Activated CD4-positive, alpha-beta T cell treated with anti-CD3 and anti-CD28 coated beads, Interleukin-2, amount 10 ng/mL, durations not matched to agents 24 days and 14 days (primary cell): ENCODE measurements at places on chromosomes 4 and X. TPM values are rescaled to one million over a fixed set of nuclear protein-coding genes. Genes with fewer than 3 reads are reported as not detected.
A peak's percentile ranks its signal among the peaks of the same experiment; 100 is the strongest.

- DNase-seq: no peak
Observed at GRCh38 chr4:154344686-154345085, 146.9 kb downstream of the DCHS2 start.

GRCh38 chr4:6688879-6689505 lies 4.7 kb upstream of the S100P start:
- peak; percentile 92 for DNase-seq

GRCh38 chr4:35993606-35994005 lies 250.7 kb downstream of the ARAP2 start:
- no peak for DNase-seq

DNA sequence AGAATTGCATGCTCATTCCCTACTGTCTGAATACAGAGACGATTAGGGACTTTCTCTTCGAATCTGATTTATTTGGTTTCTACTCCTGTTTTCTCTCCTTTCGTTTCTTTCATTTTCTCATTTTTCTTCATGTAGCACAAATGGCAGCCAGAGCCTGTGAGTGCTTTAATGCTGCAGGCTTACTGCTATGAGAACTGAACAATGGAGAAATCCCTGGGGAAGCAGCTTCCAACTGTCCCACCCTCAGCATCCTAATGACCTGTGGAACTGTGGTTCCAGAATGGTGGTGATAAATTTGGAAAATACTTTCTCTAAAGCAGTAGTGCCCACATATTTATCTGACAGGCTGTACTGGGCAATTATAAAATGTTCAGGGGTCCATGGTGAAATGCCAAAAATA lies 930.4 kb downstream of the DMD start:
- DNase-seq: no peak

DNA sequence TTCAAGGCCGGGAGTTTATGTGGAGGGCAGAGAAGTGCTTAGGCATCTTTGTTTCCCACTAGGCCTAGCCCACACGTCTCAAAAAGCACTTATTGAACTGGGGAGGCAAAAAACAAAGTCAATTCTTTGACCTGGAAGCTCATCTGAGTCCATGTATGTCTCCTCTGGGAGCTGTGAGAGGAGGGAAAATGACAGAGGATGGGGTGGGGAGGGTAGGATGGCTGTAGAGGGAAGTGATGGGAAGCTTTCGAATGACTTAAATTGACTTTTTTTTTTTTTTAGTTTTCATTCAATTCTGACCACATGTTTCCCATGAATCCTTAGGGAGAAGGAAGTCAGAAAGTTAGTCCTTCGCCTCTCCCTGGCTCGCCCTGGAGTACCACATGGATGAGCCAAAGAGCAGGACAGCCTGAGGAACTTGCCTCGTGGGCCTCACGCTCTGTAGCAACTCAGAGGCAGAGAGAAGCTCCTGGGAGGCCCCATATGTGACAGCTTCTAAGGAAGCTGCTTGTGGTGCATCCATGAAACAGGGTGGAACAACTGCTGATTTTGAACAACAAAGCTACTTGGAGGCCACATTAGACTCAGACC lies 45.0 kb downstream of the NHSL2 start:
- DNase-seq: no peak

GRCh38 chrX:28922106-28922505 lies 334.9 kb downstream of the IL1RAPL1 start:
- no peak for DNase-seq

- no peak for DNase-seq
Observed at GRCh38 chr4:113159942-113160545, 110.6 kb downstream of the ANK2 start.

- DNase-seq: no peak
Observed at GRCh38 chrX:77668391-77669237, 117.4 kb downstream of the ATRX start.

GRCh38 chr4:7388627-7389026 lies 46.1 kb downstream of the PSAPL1 start:
- no peak for DNase-seq

GRCh38 chr4:27123123-27123768 lies 262.6 kb downstream of the STIM2 start:
- DNase-seq: no peak

DNA sequence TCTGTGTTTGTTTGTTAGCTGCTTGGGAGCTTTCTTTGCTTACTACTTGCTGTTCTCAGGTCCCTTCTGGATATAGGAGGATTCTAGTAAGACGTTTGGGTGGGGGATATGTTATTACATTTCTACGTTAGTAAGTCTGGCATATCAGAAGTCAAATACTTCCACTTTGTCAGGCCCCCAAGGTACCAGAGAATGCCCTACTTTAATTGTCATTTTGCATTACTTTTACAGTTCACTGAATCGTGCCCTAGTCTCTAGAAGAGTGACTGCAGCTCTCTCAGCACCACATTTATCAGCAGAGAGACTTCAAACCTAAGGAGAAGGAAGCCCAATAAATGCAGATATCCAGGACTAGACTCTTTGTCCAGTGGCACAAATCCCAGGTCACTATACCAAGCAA lies 54.4 kb downstream of the PCDH19 start:
- DNase-seq: no peak

GRCh38 chr4:176422001-176422400 lies 102.2 kb downstream of the SPCS3 start:
- no peak for DNase-seq

- DNase-seq: no peak
Observed at GRCh38 chr4:5338531-5338930, 287.3 kb downstream of the STK32B start.

- no peak for DNase-seq
Observed at GRCh38 chr4:31078661-31079060, 358.5 kb downstream of the PCDH7 start.

- peak; percentile 63 for DNase-seq
Observed at GRCh38 chrX:56728752-56729151, 291 bp upstream of the NBDY start.

Gene SHROOM2
- total RNA-seq: not detected in 2 replicates

Gene SULT1B1
- total RNA-seq: 0.19 and 0.23 TPM in 2 replicates

Gene CT47B1
- not detected in 2 replicates for total RNA-seq

Gene ALB
- not detected in 2 replicates for total RNA-seq

Gene NUDT11
- 3.4 and 3.6 TPM in 2 replicates for total RNA-seq
